Activated naive CD4-positive, alpha-beta T cell treated with anti-CD3 and anti-CD28 coated beads, Interleukin-2, amount 10 ng/mL, durations not matched to agents 5 hours and 36 hours (primary cell): ENCODE measurements at places on chromosomes 13 and 19. TPM values are rescaled to one million over a fixed set of nuclear protein-coding genes. Genes with fewer than 3 reads are reported as not detected.

SERTAD3 gene
- 13.9 TPM for total RNA-seq

ZNF724 gene
- total RNA-seq = 11.4 TPM

MEX3D gene
- total RNA-seq = 9.6 TPM

ZNF761 gene
- total RNA-seq = 14.2 TPM

NTN5 gene
- total RNA-seq = 1.3 TPM

GRK1 gene
- total RNA-seq = not detected
